ENCODE measurements at places on chromosomes 16 and 17.

- DNase-seq = no peak
Observed at GRCh38 chr17:64339516-64340490, 50.9 kb downstream of the PECAM1 start.

GRCh38 chr17:83101805-83102480 lies 22.5 kb downstream of the METRNL start:
- no peak for DNase-seq

- no peak for DNase-seq
Observed at GRCh38 chr16:14955546-14956231, 18.4 kb downstream of the NPIPA1 start.

GRCh38 chr17:34252444-34253138 lies 2.5 kb upstream of the CCL2 start:
- no peak for DNase-seq

- DNase-seq = peak; percentile 18
Observed at GRCh38 chr17:33832262-33832661, 422.8 kb upstream of the CCL2 start.

- DNase-seq = no peak
Observed at GRCh38 chr16:4933871-4934395, 3.0 kb downstream of the PPL start.

- DNase-seq = no peak
Observed at GRCh38 chr16:10114409-10114808, 67.8 kb downstream of the GRIN2A start.

DNA sequence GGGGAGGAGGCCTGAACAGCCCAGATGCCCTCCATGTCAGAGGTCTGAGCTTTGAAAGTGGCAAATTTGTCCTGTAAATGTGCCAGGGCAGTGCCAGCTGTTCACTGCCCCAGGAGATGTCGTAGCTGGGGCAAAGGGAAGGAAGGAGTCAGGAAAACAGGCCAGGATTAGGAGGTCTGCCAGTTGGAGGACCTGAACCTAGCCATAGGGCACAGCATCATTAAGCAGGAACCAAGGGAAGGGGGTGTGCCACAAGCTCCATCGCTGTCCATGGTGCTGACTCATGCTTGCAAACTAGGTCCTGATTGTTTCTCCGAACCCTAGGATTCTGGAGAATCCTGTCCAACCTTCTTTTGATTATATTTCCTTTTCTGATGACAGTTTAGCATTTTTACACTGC lies 124.2 kb downstream of the TMEM132E start:
- DNase-seq = peak; percentile 93

DNA sequence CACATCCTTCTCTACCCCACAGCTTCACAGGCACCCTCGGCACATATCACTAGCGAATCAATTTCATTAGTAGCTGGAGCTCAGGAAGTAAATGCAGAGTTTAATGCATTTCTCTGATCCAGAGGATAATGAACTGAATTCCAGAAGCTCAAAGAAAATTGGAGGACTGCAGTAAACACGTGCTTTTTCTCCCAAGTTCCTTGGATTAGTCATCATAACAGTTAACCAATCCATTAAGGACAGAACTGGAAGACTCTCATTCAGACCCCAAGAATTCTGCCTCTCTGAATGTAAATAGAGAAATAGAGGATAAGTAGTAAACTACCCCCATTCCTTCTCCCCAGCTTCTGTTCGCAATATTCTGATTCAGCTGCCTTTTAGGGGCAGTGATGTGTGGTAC lies 40.7 kb downstream of the DUSP14 start:
- no peak for DNase-seq

GRCh38 chr16:24165273-24165672 lies 90.9 kb upstream of the CACNG3 start:
- no peak for DNase-seq

- DNase-seq = no peak
Observed at GRCh38 chr17:45423975-45424335, 8.7 kb downstream of the ARHGAP27 start.

GRCh38 chr17:34254651-34255380 lies at the start of gene CCL2:
CCL2 (plus strand) TSS chr17:34255285; CDS start chr17:34255350, 65 bp downstream.
- peak; percentile 52 for DNase-seq

DNA sequence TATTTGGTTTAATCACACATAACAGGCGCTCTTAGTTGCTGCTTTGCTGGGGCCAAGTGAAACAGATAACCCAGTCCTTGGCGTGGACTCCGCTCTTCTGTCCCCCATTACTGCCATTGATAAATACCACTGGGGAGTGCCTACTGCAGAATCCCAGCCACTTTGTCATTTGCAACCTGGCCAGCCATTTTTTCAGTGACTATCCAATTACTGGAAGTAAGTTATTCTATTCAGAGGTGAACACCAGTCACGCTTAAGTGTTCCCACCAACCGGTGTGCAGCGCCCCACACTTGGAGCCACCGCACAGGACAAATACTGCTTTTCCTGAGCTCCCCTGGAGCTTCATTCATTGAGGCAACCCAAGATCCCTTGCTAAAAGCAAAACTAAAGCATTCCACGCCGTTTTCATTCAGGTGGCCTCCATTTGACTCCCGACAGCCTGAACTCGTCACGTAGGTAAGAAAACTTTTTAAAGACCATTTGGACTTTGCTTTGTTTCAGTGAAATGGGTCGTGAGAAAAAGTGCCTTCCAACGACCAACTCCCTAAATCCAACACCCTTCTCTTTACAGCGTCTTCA lies 1.8 kb downstream of the USP7 start:
- no peak for DNase-seq

GRCh38 chr17:82343560-82343959 lies 10.0 kb upstream of the SECTM1 start:
- DNase-seq = no peak

GRCh38 chr16:22973522-22973921 lies 159.6 kb downstream of the HS3ST2 start:
- no peak for DNase-seq

DNA sequence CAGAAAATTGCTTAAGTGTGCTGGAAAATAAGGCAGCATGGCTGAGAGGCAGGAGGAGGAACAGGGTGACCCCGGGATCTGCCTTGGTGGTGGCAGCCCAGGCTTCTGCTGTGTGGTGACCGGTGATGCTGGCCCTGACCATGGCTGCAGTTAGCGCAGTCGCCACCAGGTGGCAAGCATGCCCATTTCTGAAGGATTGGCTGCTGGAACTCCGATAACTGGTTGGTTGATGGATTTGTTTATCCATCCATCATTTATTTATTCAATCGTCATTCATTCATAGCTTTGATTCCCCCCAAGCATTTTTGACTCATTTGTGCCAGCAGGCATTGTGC lies 29.1 kb upstream of the ITGA3 start:
- DNase-seq = peak; percentile 93

DNA sequence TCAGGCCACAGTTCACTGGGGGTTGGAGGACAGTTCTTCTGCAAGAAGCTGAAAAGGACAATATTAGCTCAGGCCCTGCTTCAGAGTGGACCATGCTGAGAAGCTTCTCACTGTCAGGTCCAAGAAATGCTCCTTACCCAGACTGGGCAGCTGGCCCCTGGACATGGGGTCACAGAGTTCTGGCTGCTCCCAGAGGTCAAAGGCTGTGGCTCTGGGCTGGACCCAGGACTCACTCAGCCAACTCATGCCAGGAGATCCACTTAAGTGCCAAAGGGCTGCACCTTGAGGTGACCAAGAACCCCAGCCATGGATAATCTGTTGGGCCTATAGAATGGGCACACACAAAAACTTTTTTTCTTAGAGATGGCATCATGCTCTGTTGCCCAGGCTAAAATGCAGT lies 4.0 kb downstream of the CES2 start:
- DNase-seq = no peak

DNA sequence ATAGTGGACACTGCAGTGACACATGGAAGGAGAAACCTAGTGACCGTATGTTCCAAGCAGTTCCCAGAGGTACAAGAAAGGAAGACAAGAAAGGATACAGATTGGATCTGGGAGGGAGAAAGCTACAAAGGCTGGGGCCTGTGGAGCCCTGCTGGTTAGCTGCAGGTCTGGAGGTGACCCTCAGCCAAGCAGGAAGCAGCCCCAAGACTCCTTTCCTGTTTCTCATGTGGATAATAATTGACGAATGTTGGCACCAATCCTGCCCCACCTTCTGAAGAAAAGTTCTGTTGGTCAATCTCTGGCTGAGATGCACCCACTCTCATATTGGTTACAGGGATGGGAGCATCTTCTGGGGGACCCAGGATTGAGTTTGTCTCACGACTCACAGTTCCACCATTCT lies 99.8 kb downstream of the SHISA6 start:
- DNase-seq = no peak

DNA sequence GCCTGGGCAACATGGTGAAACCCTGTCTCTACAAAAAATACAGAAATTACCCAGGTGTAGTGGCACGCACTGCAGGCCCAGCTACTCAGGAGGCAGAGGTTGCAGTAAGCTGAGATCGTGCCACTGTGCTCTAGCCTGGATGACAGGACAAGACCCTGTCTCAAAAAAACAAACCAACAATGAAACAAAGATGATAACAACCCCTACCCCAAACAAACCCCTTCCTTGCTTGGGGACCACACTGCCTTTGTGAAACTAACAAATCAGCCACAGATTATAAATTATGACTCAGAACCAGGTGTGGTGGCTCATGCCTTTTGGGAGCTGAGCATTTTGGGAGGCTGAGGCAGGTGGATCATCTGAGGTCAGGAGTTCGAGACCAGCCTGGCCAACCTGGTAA lies 75.3 kb upstream of the RPH3AL start:
- no peak for DNase-seq

- DNase-seq = no peak
Observed at GRCh38 chr17:55308613-55309391, 44.0 kb downstream of the HLF start.

DNA sequence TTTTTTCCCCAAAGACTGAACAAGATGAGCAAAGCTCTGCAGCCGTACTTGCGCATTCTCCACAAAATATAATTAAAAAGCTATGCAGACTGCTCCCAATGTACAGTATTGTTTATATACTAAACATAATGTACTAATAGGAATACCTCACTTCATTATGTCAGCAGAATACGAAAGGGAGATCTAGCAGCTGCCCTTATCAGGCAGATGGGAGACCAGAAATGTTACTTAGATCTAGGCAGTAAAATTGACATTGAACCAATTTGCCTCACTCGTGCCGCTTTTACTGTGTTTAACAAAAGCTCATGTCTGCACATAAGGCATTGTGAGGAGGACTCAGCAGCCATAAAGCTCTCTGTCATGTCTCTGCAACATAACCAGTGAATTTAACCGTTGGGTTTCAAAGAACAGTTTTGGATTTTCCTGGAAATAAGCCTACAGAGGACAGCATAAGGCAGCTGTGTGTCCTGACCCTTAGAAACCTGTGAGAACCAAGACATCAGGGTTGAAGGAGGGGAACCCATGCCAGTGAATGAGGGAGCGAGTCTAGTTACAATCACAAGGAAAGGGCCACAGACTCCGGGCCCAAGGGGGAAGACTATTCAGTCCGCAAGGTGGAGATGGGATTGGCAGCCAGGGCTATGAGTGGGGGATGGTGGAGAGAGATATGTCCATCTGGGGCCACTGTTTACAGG lies 71.4 kb downstream of the GNAO1 start:
- DNase-seq = no peak

DNA sequence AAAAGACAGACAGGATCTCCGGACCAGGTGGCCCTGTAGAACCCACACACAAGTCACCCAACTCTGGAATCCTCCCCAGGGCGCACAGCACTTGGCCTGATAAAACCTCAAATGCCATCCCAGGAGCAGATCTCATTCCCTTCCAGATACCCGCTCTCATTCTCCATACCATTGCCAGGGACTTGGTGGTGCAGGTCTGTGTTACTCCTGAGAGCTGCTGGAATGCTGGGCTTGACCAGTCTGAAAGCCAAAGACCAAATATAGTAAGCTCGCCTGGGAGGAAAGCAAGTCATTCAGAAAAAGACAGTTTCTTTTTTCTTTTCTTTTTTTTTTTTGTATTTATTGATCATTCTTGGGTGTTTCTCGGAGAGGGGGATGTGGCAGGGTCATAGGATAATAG lies 10.7 kb downstream of the MKS1 start:
- DNase-seq = no peak

GRCh38 chr16:13645601-13646245 lies 274.2 kb upstream of the ERCC4 start:
- DNase-seq = no peak

DNA sequence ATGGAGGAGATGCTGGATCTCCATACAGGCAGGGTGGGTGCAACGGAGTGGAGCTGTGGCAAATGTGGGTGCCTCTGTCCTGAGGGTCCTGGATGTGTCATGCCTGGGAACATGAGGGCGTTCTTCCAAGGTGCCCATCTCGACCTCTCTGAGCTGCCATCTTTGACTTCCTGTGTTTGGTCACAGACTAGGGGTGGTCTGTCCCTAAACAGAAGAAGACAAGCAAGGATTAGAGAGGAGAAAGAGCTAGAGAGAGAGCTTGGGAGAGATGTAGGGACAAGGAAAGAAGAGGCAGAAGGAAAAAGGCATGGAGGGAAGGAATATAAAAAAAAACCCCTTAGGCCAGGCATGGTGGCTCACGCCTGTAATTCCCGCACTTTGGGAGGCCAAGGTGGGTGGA lies 3.3 kb upstream of the ZG16 start:
- DNase-seq = no peak

DNA sequence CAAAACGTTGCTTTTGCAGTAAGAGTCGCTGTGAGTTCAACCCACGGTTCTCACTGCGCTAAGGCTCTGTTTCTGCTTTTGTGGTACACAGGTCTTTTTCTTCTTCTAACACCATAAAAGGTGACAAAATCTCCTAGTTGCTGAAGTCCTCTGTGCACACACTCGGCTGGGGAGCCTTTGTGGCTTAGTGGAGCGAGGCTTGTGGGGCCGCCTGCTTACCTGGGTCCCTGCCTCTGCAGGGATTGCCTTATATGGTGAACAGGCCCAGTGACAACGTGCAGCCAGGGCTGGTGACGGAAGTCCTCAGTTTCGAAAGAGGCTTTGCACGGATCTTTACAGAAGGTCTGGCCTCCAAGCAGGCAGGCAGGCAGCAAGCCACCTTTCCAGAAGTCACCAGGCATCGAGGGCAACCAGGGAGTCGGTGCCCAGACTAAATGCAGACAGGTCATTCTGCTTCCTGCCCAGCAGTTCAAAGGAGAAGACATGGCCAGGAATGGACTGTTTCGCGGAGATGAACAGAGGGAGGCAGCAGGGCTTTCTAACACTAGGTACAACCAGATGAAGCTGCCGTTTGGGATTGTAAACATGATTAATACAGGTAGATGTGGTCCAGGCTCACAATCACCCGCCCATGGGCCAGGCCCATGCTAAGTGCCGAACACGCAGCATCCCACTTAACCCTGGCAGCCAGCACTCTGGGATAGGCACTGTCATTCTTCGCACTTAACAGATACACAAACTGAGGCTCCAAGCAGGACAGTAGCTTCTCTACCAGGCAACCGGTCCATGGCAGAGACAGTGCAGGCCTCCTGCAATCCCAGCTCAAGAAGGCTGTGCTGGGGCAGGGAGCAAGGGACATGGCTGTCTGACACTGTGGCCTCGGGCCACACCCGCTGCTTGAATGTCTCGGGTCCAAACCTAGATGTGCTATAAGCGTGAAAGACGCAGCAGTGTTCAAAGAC lies 10.7 kb upstream of the MEAK7 start:
- DNase-seq = no peak

GRCh38 chr16:1960665-1961630 lies 1.6 kb downstream of the NDUFB10 start:
- DNase-seq = no peak

GRCh38 chr17:1107777-1108477 lies 71.9 kb downstream of the ABR start:
- DNase-seq = no peak

- no peak for DNase-seq
Observed at GRCh38 chr16:404971-405486, 3.3 kb downstream of the DECR2 start.

Measured in nephron progenitor cell (in vitro differentiated cells).